ENCODE measurements at places on chromosomes 5 and 9.

DNA sequence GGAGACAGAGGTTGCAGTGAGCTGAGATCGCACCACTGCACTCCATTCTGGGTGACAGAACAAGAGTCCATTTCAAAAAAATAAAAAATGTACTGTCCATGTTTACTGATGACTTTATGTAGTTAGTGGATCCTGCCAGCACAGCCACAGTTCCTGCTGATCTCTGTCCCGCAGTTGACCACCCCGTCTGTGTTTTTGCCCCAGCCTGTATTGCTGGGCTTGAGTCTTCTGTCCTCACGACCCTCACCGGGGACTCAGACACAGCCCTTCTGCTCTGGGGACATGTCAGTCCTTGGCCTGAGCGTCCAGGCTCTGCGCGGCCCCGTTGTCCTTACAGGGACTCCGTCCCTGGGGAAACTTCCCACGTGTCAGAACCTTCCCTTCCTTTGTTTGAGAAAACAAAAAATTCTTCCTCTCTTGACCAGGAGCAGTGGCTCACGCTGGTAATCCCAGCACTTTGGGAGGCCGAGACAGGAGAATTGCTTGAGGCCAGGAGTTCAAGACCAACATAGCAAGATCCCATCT, 14.5 kb downstream of the SURF6 start:
- DNase-seq = no peak

DNA sequence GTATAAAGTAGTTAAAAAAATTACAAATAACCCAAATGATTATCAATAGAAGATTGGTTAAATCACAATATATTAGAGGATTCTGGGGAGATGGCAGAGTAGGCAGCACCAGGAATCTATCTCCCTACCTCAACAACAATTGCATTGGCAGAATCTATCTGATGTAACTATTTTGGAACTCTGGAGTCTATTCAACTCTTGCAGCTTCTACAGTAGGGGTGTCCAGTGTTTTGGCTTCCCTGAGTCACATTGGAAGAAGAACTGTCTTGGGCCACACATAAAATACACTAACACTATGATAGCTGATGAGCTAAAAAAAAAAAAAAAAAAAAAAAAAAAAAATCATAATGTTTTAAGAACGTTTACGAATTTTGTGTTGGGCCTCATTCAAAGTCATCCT, 29.2 kb upstream of the ECM2 start:
- DNase-seq = no peak

GRCh38 chr9:91732187-91733005, 217.6 kb downstream of the ROR2 start:
- DNase-seq = no peak

- DNase-seq = no peak
These were observed 39.8 kb downstream of the ASS1 start for GRCh38 chr9:130484362-130485072.

DNA sequence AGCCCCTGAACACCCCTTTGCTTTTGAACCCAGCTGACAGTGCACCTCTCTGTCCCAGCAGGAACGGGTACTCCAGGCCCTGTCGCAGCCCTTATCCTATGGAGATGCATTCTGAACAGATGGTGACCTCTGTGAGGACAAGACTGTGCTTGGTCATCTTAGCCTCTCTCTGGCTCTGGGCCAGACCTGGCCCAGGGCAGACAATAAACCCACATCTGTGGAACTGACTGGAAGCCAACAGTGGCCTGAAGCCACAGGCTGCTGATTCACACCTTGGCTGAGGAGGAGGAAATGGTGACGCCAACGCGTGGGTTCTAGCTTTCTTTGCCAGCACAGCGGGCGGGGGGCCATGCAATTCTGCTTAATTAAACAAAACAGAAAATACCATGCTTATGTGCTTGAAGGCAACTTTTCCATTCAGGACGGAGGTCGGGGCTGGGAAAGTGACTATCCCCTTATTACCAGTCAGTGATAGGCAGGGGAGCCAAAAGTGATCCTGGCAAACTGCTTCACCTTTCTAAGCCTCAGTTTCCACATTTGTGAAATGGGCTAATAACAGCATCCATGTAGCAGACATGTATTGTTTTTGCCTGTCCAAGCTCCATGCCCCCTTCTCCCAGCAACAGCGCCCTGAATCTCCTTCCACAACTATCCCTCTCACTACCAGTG, 10.8 kb downstream of the SH3PXD2B start:
- DNase-seq = no peak

- DNase-seq = no peak
These were observed 38.9 kb upstream of the HMGCS1 start for GRCh38 chr5:43352131-43352530.

DNA sequence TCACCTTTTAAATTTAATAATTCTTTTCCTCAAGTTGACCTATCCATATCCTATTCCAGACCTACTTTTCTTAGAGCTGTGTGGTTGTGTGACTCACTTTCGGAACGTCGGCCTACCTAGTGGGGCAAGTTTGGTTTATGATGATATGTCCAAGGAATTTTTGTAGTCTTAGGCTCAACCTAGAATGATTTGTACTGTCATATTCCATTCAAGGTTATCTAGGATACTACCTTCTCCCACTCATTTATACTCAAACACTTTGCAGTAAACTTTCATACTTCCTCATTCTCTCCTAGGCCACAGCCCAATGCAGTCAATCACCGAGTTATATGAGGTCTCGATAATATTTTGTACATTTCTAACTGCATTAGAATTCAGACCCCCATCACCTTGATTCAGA, 61.9 kb downstream of the PIK3R1 start:
- no peak for DNase-seq

GRCh38 chr9:101585740-101586139, 9.0 kb downstream of the PPP3R2 start:
- no peak for DNase-seq
